ENCODE measurements at places on chromosomes 5 and 9.

DNA sequence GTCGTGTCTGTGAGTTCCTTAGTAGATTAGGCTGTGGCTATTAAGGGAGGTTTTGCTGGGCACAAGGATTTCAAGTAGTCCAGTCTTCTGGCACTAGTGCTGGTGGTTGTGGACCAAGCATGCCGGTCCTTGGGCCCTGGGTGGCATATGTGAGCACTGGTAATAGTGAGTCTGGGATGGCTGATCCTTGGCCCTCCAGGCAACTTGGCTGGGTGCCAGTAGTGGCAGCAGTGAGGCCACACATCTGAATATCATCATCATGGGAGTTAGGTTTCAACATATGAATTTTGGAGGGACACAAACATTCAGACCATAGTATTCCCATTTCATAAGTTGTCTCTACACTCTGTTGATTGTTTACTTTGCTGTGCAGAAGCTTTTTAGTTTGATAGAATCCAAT lies 25.3 kb upstream of the APBA1 start:
- DNase-seq: no peak

- no peak for DNase-seq
Measured at GRCh38 chr5:138676002-138676401, 77.2 kb upstream of the CTNNA1 start.

DNA sequence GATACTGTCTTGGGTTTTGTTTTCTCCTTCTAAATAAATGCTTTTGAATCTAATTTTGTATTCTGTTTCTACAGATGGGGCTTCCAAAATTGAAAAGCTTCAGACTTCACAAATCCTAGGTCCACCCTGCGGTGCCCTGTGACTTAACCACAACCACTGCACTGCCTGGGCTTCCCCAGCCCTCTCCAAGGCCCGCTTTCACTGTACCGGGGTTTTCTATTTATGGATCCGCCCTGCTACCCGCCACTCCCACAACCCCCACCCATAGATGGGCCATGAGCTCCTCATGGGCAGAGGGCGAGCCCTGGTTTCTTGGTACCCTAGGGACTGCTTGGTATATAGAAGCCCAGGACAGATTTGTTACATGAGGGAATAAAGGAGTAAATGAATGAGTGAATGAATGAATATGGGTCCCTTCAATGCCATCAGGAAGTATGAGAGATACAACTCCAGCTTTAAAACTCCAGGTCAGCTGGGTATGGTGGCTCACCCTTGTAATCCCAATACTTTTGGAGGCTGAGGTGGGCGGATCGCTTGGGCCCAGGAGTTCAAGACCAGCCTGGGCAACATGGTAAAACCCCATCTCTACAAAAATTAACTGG lies 39.8 kb upstream of the NEK6 start:
- no peak for DNase-seq

- DNase-seq: peak; percentile 86
Measured at GRCh38 chr5:14109041-14109747, 33.9 kb upstream of the TRIO start.

DNA sequence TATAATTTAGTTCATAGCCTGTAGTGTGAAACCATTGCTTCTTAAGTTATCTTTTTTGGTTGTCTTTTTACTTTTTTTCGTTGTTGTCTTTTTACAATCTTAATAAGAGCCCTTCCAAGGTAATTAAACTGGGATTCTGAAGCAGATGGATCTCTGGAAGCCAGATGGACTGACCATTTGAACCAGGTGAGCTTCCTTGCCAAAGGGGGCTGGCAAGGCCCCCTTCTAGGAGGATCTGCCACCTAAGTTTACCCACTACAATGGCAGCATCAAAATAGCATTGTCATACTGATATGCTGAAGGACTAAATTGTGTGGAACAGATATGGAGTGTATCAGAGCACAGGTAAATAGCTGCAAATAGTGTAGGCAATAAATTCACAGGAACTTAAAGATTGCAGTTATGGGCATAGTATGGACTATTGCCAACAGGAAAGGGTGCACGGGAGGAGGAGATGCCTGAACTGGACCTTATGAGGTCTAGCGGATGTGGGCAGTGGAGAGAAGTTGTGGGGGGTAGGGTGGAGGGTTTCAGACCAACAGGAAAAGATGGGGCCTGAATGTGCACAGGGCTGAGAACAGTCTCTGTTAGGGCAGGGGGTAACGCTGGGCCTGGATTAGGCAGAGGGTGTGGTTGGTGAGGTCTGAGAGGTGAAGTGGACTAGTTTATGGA lies 61.5 kb upstream of the CTXN3 start:
- DNase-seq: no peak

DNA sequence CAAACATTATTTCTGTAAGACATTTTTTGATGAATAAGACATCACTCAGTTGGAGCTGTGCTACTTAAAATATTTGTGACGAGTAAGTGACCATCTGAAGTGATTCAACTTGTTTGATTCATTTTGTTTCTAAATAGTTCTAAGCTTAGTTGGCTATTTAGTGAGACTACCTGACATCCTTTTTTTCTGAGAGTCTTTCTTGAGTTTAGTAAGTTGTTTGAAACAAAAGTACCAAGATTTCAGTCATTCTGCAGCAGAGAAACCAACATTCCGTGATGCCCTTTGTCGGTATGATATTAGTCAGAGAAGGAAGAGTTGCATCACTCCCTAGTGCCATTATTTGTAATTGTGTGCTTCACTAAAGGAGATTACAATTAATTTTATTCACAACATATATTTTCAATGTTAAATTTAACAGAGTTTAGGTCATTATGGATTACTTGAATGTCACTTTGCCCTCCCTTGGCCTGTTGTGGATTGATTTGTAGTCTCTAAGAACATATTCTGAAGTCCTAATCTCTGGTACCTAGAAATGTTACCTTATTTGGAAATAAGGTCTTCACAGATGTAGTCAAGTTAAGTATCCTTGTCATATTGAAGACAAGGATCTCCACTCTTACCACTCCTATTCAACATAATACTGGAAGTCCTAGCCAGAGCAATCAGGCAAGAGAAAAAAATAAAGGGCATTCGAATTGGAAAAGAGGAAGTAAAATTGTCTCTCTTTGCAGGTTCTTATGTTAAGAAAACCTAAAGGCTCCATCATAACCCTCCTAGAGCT lies 212.2 kb downstream of the PCSK1 start:
- DNase-seq: no peak

- DNase-seq: no peak
Measured at GRCh38 chr5:74094782-74095108, 468.7 kb downstream of the ARHGEF28 start.

DNA sequence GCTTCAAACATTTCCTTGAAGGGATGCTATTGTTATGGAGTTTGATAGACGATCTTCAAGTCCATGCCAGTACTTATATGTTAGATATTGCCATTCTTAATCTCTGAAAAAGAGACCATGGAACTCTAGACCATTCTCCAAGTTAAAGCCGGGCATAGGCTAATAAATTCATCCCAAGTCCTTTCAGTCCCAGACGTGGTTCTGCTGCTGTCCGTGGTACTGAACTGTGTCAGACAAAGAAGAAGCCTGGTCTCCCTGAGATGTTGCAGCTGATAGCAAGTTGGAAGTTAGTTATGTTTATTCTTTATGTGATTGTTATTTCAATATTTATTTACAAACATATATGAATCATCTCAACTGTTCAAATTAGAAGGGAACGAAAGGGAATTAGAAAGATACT lies 158.7 kb downstream of the NMUR2 start:
- DNase-seq: peak; percentile 33

GRCh38 chr5:155591273-155591672 lies 577.7 kb downstream of the KIF4B start:
- DNase-seq: no peak

GRCh38 chr9:19457693-19458009 lies 48.8 kb downstream of the ACER2 start:
- no peak for DNase-seq

GRCh38 chr5:153543288-153543687 lies 52.8 kb downstream of the GRIA1 start:
- no peak for DNase-seq

DNA sequence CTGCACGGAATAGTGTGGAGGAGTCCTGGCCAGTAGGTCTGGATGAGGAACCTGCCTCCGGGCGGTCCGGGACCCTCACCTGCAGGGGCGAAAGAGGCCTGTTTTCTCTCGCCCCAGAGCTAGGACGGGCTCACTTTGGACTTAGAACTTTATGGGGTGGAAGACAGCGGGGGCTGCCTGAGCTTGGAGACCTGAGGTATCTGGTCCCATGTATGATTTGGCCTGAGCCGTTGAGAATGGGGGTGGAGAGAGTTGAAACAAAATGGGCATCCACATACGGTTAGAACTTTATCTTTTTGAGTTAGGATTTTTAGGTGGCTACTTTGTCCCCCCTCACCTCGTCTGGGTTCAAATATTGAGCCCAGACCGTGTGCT lies 681 bp upstream of the ETF1 start:
- DNase-seq: no peak

DNA sequence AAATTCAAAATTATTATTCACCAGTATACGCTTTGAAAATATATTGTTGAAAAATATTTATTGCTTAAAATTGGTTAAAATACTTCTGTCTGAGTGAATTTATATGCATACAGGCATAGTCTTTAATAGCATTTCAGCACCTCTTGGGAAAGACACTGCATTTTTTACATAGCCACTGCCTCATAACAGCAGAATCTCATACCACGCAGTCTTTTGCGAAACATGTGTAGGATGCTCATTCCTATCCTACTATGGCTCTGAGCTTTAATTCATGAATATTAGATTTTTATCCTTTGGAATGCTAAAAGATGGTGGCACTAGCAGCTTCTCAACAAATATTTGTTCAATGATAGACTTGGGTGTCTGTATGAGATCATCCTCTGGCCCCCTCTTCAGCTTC lies 94.0 kb upstream of the SH3GL2 start:
- DNase-seq: no peak

GRCh38 chr5:89380635-89381034 lies 497.7 kb upstream of the MEF2C start:
- DNase-seq: no peak

- DNase-seq: no peak
Measured at GRCh38 chr5:8393240-8393639, 524.3 kb downstream of the MTRR start.

GRCh38 chr5:169197343-169197742 lies 103.6 kb downstream of the SLIT3 start:
- DNase-seq: peak; percentile 54

DNA sequence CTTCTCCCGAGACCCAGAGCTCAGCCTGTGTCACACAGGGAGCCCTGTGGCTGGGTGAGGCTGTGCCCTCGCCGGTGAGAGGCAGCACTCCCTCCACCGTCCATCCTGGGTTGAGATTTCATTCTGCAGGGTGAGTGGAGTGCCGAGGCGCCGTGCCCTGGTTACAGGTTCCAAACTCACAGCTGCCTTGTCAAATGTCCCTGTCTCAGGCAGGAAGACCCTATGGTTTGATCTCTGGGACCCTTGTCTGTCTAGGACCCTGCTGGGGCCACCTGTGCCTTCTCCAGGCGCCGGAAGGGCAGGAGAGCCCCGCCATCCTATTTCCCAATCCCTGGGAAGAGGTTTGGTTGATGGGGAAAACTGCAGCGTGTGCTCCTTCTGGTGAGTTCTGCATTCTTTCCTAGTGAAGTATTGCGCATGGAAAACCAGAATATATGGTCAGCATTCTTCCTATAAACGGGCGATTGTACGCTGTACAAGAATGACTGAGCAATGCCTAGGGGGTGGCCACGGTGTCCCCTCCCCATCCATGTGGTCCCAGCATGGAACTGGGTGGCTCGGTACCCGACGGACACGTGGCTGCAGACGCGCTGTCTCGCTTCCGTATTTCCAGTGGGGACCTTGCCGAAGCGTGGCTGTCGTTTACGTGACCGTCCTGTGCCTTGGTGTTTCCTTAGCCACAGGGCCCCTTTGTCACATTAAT lies 95.9 kb upstream of the COL5A1 start:
- DNase-seq: no peak

DNA sequence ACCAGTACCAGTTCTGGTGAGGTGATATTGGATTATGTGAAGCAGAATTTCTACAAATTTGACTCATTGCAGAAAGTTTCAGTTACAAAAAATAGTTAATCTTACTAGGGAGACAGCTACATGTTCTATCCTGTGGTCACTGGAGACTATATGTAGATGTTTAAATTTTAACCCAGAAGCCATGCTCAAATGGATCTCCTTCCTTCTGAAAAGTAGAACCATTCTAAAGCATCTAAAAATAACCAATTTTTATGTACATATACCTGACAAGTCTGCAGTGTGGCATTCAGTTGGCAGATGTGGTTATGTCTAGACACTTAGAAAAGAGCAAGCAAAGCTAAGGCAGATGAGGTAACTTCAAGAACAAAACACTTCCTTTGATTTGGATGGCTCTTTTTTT lies 65.5 kb upstream of the POU4F3 start:
- DNase-seq: no peak

DNA sequence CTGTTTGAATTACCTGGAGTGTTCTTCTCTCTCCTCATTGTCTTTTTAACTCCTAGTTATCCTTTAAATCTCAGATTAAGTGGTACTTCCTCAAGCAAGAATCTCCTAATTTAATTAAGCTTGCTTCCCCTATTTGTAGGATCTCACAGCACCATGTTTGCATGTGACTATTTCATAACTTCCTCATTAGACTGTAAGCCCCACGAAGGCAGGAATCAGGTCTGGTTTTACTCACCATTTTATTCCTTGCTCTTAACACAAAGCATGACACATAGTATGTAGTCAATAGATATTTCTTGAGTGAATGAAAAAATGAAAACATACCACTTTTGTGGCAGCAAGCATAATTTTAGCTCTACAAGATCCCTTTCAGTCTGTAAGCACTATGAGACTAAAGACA lies 1.3 kb upstream of the ERMP1 start:
- DNase-seq: no peak

- DNase-seq: no peak
Measured at GRCh38 chr9:124510650-124511425, 3.6 kb upstream of the NR5A1 start.

DNA sequence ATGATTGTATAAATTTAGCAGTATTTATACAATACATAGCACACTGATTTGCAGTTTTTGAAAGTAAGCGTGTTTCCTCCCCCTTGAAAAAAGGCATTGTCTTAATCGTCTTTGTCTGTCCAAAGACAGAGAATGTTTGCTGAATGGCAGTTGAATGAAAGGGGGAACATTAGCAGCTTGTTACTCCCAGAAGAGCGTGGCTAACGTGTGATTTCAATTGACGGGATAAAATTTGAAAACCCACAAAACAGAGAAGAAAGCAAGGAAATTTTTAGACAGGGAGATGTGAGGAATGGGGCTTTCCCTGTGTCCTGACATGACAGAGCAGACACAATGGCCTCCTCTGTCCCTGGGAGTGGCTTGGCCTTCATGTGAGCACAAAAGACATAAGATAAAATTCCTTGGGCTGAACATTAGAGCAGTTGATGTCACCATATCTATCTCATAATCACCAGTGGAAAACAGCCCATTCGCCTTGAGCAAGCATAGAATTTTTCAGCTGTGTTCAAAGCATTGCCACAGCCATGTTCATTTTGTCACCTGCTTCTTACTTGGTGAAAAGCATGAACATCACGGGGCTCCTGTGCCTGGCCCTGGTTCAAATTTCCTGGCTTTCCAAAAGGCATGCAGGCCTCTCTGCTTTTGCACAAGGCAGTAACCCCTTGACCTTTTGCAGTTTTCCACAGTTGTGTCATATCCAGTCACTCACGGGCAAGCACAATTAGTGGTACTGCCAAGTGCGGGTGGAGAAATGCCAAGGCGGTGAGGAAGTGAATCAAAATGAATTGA lies 126.9 kb downstream of the TLE1 start:
- DNase-seq: no peak

- DNase-seq: no peak
Measured at GRCh38 chr5:176995122-176995490, 11.5 kb downstream of the UIMC1 start.

- no peak for DNase-seq
Measured at GRCh38 chr5:26669523-26669922, 368.9 kb downstream of the CDH9 start.

- no peak for DNase-seq
Measured at GRCh38 chr5:172572440-172572839, 68.6 kb upstream of the NEURL1B start.

GRCh38 chr5:107597803-107598202 lies 72.9 kb downstream of the EFNA5 start:
- no peak for DNase-seq
